ENCODE measurements at places on chromosomes 7 and 10. TPM values are rescaled to one million over a fixed set of nuclear protein-coding genes. Genes with fewer than 3 reads are reported as not detected.

CTAGE4 gene
- total RNA-seq = 5.9 TPM

- H3K27ac ChIP-seq = no peak overlapping the region
- no peaks in the 10 kb centered on the region for H3K4me1 ChIP-seq
- no peak overlapping the region for H3K4me3 ChIP-seq
- H3K27me3 ChIP-seq = no peaks in the 10 kb centered on the region
- no peak for DNase-seq
- no peaks in the 10 kb centered on the region for H3K36me3 ChIP-seq
Observed at GRCh38 chr7:146636581-146636980, 520.0 kb downstream of the CNTNAP2 start.

NKX1-2 gene
- total RNA-seq = 0.15 TPM

- no peak for DNase-seq
- no peaks in the 10 kb centered on the region for H3K36me3 ChIP-seq
- H3K4me1 ChIP-seq = no peaks in the 10 kb centered on the region
- no peak overlapping the region for H3K4me3 ChIP-seq
- no peaks in the 10 kb centered on the region for H3K27me3 ChIP-seq
- H3K27ac ChIP-seq = no peak overlapping the region
Observed at GRCh38 chr10:127293640-127294039, 97.2 kb upstream of the INSYN2A start.

- H3K27me3 ChIP-seq = no peaks in the 10 kb centered on the region
- peak overlapping the region; percentile 99 for H3K27ac ChIP-seq
- peaks cover 55% of the 10 kb centered on the region for H3K4me1 ChIP-seq
- no peaks in the 10 kb centered on the region for H3K36me3 ChIP-seq
- peak; percentile 94 for DNase-seq
- H3K4me3 ChIP-seq = no peak overlapping the region
Observed at GRCh38 chr10:33008499-33009243, 50.6 kb upstream of the ITGB1 start.

DNA sequence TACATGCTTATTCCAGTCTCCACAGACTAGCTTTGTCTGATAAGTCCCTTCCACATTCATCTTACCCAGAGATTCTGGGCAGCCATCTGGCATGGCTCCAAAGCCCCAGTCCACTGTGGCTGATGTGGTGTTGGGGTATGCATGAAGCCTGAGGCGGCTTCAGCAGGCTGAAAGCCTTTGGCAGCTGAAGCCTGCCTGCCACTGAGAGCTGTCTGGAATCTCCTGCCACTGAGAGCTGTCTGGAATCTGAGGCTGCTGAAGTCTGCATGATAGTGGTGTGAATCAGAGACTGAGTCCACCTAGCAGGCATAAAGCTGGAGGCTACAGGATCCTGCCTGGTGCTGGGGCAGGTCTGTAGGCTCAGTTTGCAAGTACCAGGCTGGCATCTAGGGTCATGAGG, 87.1 kb downstream of the DYNC1I1 start:
- no peak overlapping the region for H3K4me3 ChIP-seq
- DNase-seq = no peak

GRCh38 chr7:143305423-143306070, 10.4 kb upstream of the CLCN1 start:
- no peaks in the 10 kb centered on the region for H3K4me1 ChIP-seq
- H3K27me3 ChIP-seq = no peaks in the 10 kb centered on the region
- no peak for DNase-seq
- H3K4me3 ChIP-seq = no peak overlapping the region
- H3K36me3 ChIP-seq = peaks cover 35% of the 10 kb centered on the region

MEST gene
- 44.4 TPM for total RNA-seq

DNA sequence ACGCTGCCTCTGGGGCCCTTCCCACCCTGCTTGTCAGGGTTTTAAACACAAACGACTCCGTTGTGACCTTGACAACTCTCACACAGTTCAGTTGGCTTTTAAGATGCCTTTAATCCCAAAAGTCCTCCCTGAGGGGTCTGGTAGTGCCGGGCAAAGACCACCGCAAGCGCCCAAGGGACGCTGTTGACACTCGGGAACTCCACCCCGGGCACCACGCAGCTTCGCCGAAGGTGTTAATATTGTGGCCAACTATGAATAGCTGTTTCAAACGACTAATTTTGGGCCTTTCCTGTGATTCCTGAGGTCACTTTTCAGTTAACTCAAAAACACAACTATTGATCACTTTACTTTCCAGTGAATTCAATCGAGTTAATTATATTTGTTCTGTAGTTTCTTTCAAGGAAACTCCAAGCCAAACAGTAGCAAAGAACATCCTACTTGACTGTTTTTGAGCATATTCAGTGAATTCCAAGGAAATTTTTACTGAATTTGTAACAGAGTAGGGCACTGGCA, 958 bp upstream of the ESYT2 start:
- H3K4me1 ChIP-seq = peaks cover 18% of the 10 kb centered on the region
- H3K36me3 ChIP-seq = no peaks in the 10 kb centered on the region
- peak overlapping the region; percentile 92 for H3K27ac ChIP-seq
- H3K4me3 ChIP-seq = peak overlapping the region; percentile 87

HACD1 gene
- total RNA-seq = 53.1 TPM

DNA sequence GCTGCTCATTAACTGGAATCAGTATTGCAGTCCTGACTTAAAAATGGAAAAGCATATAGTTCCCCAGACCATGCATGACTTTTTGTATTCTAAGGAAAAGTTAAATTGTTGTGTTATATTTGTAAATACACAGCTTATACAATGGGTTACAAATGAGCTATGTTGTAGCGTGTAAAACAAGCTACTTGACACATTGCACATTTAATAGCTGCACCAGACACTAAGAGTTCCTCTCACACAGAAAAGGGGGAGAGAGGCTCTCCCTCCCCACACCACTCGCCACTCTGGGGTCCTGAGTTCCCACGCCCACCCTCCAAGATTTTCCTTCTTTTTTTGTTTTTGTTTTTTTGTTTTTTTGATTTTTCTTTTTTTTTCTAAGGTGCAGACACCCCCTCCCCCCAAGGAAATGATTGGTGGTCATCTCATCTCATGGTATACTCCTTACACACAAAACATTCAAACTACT, 6.3 kb downstream of the KLF6 start:
- peaks cover 52% of the 10 kb centered on the region for H3K4me1 ChIP-seq
- H3K27ac ChIP-seq = peak overlapping the region; percentile 100
- DNase-seq = no peak
- no peaks in the 10 kb centered on the region for H3K27me3 ChIP-seq
- peak overlapping the region; percentile 96 for H3K4me3 ChIP-seq

DNA sequence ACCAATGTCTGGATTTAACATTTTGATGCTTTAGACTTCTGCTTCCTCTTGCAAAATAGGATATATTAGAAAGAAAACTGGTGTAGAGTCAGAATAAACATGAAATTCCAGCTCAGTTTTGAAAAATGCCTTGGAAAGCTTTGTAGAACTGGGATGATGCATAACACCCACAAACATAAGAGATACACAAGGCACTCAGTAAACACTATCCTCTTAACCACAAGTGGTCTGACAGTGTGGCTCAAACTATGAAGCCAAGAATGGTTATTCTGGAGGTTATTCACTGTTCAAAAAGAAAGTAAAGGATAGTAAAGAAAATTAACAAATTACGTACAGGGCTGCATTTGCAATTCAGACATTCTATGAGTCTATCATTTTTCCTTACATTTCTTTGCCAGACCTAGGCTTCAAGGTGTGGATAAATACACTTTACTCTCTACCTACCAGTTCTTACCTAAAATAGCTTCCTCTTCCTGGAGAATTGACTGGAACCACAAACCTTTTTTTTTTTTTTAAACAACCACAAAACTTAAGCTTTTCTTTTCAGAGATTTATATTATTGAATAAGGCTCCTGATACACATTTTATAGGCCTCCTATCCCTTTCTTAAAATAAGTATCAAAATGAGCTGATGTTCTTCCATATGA, 9.0 kb upstream of the RSBN1L start:
- H3K36me3 ChIP-seq = no peaks in the 10 kb centered on the region
- no peaks in the 10 kb centered on the region for H3K4me1 ChIP-seq
- no peak overlapping the region for H3K4me3 ChIP-seq
- H3K27me3 ChIP-seq = no peaks in the 10 kb centered on the region
- no peak overlapping the region for H3K27ac ChIP-seq

Measured in Panc1 (cell line).